Metanephros (tissue), 2 donors: ENCODE measurements at places on chromosomes 7 and 10. TPM values are rescaled to one million over a fixed set of nuclear protein-coding genes. Genes with fewer than 3 reads are reported as not detected.

The FGL2 gene
- total RNA-seq = 97.6 TPM

The ASB4 gene
- 7.0 TPM for total RNA-seq

The ZC3HAV1L gene
- 54.7 TPM for total RNA-seq

The ABCC2 gene
- total RNA-seq = 9.1 TPM

The LIPN gene
- not detected for total RNA-seq

The SLC26A3 gene
- total RNA-seq = not detected

The NODAL gene
- not detected for total RNA-seq

The SPDYE9 gene
- total RNA-seq = not detected

The ABCB1 gene
- 22.8 TPM for total RNA-seq

The ACHE gene
- total RNA-seq = 25.6 TPM

The CYP3A7 gene
- 0.35 TPM for total RNA-seq

The GIMAP2 gene
- total RNA-seq = 10.0 TPM

The GIMAP6 gene
- total RNA-seq = 18.9 TPM

The WNT8B gene
- total RNA-seq = 0.29 TPM

The RET gene
- 16.9 TPM for total RNA-seq

The ZNF282 gene
- total RNA-seq = 43.7 TPM

The PIP gene
- not detected for total RNA-seq

The TAF3 gene
- total RNA-seq = 3.9 TPM

The SPDYE2B gene
- not detected for total RNA-seq

The NKX2-3 gene
- not detected for total RNA-seq

The SDK1 gene
- total RNA-seq = 17.6 TPM

The SPAG6 gene
- total RNA-seq = 1.2 TPM

The SFTPA1 gene
- 0.88 TPM for total RNA-seq

The HOXA9 gene
- total RNA-seq = 61.6 TPM

The SPACDR gene
- 0.58 TPM for total RNA-seq

The TMEM184A gene
- 9.8 TPM for total RNA-seq

The IL15RA gene
- total RNA-seq = 3.7 TPM

The CLDN3 gene
- 79.3 TPM for total RNA-seq

The KCNIP2 gene
- 5.1 TPM for total RNA-seq

The OR2A1 gene
- 0.29 TPM for total RNA-seq

The ADAM8 gene
- 11.7 TPM for total RNA-seq

The FAM25C gene
- not detected for total RNA-seq

The CDK14 gene
- 69.2 TPM for total RNA-seq

The ARHGEF35 gene
- 7.7 TPM for total RNA-seq

The PTTG1IP2 gene
- not detected for total RNA-seq

The NUTM2E gene
- total RNA-seq = 0.76 TPM

The PLEKHS1 gene
- total RNA-seq = 0.18 TPM

The ZNF12 gene
- total RNA-seq = 27.8 TPM

The NACAD gene
- total RNA-seq = 5.3 TPM

The OR2A12 gene
- not detected for total RNA-seq

The LDB3 gene
- 64.6 TPM for total RNA-seq

The SLC12A9 gene
- 25.4 TPM for total RNA-seq

The ENTPD1 gene
- total RNA-seq = 28.9 TPM

The EZH2 gene
- 16.6 TPM for total RNA-seq

The BLNK gene
- total RNA-seq = 25.1 TPM

The SOSTDC1 gene
- total RNA-seq = 28.8 TPM

The SYT15 gene
- 2.7 TPM for total RNA-seq
